ENCODE measurements at places on chromosomes 4 and X.
A peak's percentile ranks its signal among the peaks of the same experiment; 100 is the strongest.

DNA sequence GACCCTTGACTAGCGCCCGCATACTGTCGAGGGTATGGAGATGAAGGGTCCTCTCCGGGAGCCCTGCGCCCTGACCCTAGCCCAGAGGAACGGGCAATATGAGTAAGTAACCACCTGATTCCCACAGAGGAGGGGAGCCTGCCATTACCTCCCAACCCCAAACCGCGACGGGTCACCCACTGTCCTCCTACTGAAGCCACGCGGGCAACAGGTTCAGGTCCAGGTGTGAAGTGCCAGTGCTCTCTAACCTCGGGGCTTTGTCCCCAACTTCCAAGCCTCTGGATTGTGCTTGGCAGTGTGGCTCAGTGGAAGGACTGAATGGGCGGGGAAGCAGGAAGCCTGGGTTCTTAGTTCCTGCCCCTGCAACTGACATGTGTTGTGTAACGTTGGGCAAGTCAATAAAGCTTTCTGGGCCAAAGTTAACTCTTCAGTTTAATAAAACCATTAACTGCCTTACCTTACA, 694 bp downstream of the OCRL start:
- peak; percentile 5 for DNase-seq

DNA sequence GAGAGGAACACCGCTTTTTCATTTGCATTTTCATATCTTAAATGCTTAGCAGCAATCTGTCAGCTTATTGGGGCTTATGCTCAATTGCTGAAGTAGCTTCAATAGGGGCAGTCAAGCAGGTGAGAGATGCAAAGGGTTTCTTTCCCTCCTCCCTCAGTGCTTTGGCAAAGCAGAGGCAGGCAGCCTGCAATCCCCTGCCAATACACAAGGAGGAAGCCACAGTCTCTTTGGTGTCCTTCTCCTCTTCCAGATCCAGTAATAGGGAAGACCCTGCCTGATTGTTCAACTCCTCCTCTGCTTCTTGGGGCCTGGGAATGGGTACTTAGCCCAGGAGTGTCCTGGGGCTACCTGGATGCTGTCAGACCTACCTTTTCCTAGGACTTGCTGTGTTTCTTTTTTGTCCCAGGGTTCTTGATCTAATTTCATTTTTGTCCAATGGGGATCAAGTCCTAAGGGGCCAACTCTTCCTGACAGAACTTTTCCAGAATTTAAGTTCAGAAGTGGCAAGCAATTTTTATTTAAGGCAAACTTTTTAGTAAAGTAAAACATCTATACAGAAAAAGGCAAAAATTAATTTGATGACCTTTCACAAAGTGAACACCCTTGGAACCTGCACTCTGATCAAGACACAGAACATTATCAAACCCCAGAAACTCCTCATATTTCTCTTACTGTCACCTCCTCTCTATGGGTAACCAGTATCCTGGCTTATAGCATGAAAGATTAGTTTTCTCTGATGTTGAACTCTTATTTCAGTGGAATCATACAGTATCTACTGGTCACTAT, 260.3 kb downstream of the PPP3CA start:
- no peak for DNase-seq

DNA sequence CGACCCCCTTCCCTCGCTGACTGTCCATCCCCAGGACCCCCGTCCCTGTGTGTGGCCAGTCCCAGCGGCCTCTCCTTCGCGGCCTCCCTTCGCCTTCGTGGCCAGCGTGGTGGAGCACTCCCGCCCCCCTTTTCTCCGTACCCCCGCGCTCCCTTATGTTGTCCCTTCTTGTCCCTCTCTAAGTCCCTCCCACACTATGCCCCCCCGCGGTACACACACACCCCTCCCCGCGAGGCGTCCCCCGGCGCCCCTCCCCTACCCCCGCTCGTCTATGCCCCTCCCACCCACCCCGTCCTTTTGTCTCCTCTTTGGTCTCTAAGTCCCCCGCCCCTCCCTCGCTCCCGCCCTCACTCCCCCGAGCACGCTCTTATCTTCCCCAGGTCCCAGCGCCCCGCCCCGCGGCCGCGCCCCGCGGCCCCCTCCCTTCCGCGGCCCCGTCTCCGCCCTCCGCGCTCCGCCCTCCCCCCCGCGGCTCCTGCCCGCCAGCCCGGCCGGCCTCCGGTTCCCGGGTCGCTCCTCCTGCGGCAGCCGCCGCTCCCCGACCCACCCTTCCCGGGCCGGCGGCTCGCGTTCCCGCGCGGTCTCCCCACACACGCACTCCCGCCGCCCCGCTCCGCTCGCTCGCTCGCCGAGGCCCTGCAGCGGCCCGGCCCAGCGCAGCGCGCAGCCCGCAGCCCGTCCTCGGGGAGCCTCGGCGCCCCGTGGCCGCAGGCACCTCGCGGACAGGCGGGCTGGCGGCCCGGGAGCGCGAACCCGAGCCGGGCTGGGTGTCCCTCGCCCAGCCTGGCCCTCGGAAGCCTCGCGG, 26.3 kb downstream of the UTP14A start:
- peak; percentile 92 for DNase-seq

DNA sequence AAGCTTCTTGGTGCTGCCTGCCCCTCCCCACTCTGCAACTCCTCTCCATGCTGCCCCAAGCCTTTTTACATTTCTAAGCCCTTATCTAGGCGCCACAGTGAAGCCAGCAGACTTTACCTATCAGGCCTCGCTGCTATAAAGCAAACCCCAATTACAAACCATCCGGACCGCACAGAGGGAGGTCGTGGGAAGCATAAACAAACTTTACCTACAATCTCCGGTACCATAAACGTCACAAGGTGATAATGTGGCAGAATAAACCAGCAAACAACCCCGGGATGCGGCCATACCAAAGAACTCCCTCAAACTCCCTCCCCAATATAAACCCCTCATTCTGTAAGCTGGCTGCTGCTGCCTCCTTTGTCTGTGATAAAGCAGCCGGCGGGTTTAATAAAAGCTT, 54.0 kb upstream of the ZCCHC13 start:
- DNase-seq, result no peak

DNA sequence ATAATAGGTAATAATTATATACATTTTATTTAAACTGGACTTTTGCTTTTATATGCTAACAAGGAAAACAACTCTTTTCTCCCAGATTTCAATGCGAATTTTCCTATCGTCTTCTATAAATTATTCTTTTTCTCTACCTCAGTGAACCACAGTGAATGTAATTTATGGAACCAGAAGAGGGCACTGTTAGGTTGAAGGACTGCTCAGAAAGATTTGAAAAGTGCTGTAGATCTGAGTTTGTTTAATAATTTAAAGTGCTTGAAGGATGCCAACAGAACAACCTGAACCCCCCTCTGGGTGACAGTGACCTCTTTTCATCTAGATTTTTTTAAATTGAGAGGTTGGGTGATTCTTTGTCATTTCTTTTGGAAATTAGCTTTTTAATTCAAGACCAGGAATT, 54.9 kb downstream of the PHOX2B start:
- DNase-seq, result peak; percentile 66

DNA sequence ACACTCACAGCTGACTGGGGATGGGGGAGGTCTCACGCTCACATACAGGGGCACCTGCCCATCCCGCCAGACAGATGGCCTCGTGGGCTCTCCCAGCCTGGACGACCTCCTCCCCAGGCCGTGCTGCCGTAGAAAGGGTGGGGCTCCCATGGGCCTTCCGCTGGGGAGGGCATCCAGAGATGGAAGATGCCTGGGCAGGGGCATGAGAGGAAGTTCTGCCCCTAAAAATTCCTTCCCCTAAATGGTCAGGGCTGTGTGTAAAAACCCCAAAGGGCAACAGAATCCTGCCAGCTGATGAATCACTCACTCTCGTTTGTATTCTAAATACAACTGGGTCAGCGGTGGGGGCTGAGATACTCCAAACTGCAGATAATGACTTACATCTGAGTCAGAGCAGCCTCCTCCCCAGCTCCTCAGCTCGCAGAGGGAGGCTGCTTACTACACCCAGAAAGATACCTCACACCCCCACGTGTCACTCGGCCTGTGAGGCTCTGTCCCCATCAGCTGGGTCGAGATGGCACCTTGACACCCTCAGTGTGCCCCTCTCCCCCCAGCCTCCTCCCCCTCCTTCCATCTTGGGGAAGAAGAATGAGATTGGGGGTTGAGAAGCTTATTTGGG, 10.1 kb downstream of the WDR1 start:
- DNase-seq, result no peak

All from kidney (tissue), 22 donors.